ENCODE measurements at places on chromosomes 12 and 14. TPM values are rescaled to one million over a fixed set of nuclear protein-coding genes. Genes with fewer than 3 reads are reported as not detected.

DNA sequence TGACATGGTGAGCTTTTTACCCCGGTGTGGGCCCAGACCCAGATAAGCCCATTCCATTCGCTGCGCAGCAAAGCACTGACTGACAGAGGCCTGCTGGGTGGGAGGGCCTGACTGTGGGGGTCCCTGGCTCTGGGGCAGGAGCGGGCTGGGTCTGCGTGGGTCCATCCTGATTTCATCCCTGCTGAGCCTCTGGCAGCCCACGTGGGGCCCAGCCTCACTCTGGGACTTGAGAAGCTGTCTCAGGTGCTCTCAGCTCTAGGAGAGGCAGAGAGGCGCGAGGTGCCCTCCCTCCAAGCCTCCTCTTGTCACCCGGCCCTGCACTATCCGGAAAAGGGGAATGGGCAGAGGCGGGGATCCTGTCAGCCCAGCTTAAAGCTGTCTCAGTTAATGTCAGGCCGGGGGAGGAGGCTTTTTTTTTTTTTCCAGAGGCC lies 927 bp downstream of the ABCB9 start:
- H3K4me1 ChIP-seq, result peaks cover 33% of the 10 kb centered on the region
- H3K27me3 ChIP-seq, result no peaks in the 10 kb centered on the region
- no peak for DNase-seq
- H3K4me3 ChIP-seq, result no peak overlapping the region

DNA sequence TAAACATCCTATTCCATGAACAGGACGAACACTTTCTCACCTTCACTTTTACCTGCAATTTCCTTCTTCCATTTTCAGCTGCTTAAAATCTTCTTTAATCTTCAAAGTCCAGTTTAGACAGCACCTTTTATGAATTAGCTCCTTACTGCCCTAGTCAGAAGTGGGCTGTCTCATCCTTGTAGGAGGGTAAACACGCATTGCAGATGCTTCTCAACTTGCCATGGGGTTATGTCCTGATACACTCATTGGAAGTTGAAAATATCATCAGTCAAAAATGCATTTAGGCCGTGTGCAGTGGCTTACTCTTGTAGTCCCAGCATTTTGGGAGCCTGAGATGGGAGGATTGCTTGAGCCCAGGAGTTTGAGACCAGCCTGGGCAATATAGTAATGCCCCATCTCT lies 35.2 kb downstream of the HMGA2 start:
- no peaks in the 10 kb centered on the region for H3K4me1 ChIP-seq
- no peak overlapping the region for H3K27ac ChIP-seq
- H3K36me3 ChIP-seq, result no peaks in the 10 kb centered on the region
- H3K4me3 ChIP-seq, result no peak overlapping the region
- no peaks in the 10 kb centered on the region for H3K27me3 ChIP-seq

DNA sequence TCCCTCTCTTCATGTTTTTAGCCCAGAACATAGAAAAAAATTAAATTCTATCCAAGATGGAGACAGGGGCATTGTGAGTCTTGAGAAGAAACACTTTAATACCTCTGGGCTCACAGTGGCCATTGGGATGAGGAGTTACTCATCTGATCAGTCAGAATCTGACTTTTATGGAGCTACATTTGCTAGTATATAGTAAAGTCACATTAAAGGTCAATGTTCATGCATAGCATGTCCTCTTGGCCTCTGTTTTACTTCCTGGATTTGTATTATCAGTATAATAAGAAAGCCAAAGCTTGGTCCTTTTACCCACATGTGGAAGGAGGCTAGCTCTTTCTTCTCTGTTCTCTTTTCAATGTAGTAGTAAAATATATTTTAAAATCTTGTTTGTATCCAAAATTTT lies 93.6 kb upstream of the CNOT2 start:
- H3K4me3 ChIP-seq, result no peak overlapping the region
- H3K36me3 ChIP-seq, result no peaks in the 10 kb centered on the region

- H3K36me3 ChIP-seq, result no peaks in the 10 kb centered on the region
- no peak overlapping the region for H3K4me3 ChIP-seq
- H3K27ac ChIP-seq, result no peak overlapping the region
Observed at GRCh38 chr14:82060219-82060618, 526.6 kb upstream of the SEL1L start.

DNA sequence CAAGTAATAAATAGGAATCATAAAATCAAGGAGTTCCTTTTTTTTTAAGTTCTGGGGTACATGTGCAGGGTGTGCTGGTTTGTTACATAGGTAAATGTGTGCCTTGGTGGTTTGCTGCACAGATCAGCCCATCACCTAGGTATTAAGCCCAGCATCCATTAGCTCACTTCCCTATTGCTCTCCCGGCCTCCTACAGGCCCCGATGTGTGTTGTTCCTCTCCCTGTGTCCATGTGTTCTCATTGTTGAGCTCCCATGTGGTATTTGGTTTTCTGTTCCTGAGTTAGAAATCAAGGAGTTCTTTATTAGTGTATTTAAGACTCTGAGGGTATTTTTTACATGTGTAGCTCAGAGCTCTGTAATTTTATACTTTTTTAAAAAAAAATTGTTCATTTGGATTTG lies 86.0 kb downstream of the SCFD1 start:
- H3K4me3 ChIP-seq, result no peak overlapping the region
- no peaks in the 10 kb centered on the region for H3K4me1 ChIP-seq
- no peak for DNase-seq
- H3K27me3 ChIP-seq, result no peaks in the 10 kb centered on the region
- no peak overlapping the region for H3K27ac ChIP-seq

GRCh38 chr12:73341559-73342247 lies 1069.5 kb downstream of the TRHDE start:
- no peaks in the 10 kb centered on the region for H3K4me1 ChIP-seq
- no peak overlapping the region for H3K27ac ChIP-seq
- no peak for DNase-seq
- no peak overlapping the region for H3K4me3 ChIP-seq
- H3K36me3 ChIP-seq, result no peaks in the 10 kb centered on the region

GRCh38 chr14:101134851-101135433 lies 231.4 kb upstream of the RTL1 start:
- DNase-seq, result no peak
- no peak overlapping the region for H3K27ac ChIP-seq
- H3K36me3 ChIP-seq, result no peaks in the 10 kb centered on the region

GRCh38 chr12:103241184-103241583 lies 254.6 kb downstream of the C12orf42 start:
- no peaks in the 10 kb centered on the region for H3K27me3 ChIP-seq
- no peak for DNase-seq
- H3K4me3 ChIP-seq, result no peak overlapping the region
- H3K27ac ChIP-seq, result no peak overlapping the region

- no peak overlapping the region for H3K27ac ChIP-seq
- no peaks in the 10 kb centered on the region for H3K4me1 ChIP-seq
- H3K27me3 ChIP-seq, result no peaks in the 10 kb centered on the region
- no peaks in the 10 kb centered on the region for H3K36me3 ChIP-seq
- no peak overlapping the region for H3K4me3 ChIP-seq
- DNase-seq, result no peak
Observed at GRCh38 chr12:33944703-33945437, 77.4 kb upstream of the ALG10 start.

DNA sequence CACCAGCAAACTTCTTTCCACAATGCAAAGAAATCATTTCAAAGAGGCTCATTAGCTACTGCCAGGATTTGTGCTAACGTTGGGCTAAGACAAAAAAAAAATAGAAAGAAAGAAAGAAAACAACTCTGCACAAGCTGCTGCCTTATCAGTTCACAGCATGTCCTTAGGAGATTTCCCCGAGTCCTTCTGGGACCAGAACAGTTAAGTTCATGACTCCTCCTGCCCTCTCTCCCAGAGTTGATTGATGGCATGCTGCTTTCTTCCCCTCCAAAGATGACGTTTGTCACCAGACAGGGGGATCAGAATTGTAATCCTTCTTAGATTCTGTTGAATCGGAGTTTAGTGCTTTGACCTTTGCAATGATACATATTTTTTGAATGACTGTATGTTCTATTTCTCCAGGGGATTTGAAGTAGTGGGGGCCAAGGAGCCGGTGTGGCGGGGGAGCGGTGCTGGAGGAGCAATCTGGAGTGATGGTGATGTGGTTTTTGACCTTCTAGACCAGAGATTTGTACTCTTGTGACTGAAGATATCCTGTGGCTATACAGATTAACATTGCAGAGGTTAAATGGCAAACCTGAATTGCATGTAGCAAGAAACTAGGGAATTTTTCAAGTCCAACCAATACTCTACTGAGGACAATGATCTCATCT lies 409.2 kb upstream of the TMPO start:
- no peak for DNase-seq
- H3K27me3 ChIP-seq, result no peaks in the 10 kb centered on the region
- H3K4me1 ChIP-seq, result no peaks in the 10 kb centered on the region
- H3K4me3 ChIP-seq, result no peak overlapping the region

- H3K27ac ChIP-seq, result no peak overlapping the region
- no peak for DNase-seq
- H3K36me3 ChIP-seq, result no peaks in the 10 kb centered on the region
- no peaks in the 10 kb centered on the region for H3K27me3 ChIP-seq
Observed at GRCh38 chr12:128840862-128841468, 12.3 kb upstream of the GLT1D1 start.

GRCh38 chr12:26614011-26614616 lies 218.9 kb downstream of the ITPR2 start:
- no peaks in the 10 kb centered on the region for H3K4me1 ChIP-seq
- H3K4me3 ChIP-seq, result no peak overlapping the region

DNA sequence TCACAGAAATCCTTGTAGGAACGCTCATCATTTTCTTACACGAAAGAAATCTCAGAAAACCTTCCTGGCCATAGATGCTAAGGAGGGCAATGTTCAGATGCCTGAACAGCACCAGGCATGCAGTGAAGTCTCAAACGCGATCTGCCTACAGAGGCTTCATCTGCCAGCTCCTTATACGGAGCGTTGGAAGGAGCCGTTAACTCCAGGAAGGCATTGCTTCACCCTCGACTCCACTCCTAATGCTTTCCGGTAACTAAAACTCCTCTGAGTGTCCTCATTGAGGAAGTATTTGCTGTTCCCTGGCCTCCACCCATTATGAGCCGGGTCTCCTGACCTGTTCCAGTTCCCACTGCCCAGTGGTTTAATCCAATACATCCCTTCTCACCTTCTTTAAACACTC lies 502.7 kb downstream of the BCL11B start:
- H3K27me3 ChIP-seq, result no peaks in the 10 kb centered on the region
- H3K36me3 ChIP-seq, result no peaks in the 10 kb centered on the region
- H3K27ac ChIP-seq, result no peak overlapping the region
- H3K4me1 ChIP-seq, result no peaks in the 10 kb centered on the region
- no peak overlapping the region for H3K4me3 ChIP-seq
- no peak for DNase-seq

DNA sequence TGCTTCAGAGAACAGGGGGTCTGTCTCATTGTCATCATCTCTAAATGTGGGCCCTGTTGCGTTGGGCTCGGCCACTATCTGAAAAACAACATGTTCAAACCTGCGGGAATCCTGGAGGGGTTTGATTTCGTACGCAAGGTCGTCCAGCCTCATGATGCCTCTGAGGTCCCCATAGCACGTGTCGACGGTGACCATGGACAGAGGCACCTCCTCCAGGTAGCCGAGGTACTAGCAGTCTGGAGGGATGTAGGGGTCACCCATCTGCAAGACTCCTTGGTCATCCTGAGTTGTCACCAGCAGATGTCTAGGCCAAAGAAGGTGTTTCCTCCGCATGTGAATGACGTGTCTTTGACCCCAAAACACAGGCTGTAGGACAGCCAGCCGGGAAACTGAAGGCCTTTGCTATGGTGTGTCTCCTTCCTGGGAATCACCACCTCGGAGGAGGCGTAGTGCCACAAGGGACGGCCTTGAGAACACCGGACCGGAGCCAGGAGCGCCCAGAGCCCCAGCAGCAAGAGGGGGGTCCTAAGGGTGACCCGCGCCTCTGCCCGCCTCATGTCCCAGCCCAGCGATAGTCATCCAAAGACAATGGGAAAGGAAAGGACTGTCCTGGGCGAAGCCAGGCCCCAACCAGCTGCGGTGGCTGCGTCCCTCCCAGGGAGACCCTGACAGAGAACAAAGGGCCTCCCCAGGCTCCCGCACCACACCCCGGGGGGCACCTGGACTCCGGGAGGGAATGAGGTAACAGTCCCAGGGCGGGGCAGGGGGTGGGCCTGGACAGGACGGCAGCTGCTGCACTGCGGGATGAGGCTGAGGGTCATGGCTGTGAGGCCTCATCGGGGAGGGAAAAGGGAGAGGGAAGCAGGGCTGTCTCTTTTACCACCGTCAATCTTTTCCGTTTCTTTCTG lies 445.5 kb downstream of the TMEM121 start:
- DNase-seq, result no peak
- H3K36me3 ChIP-seq, result no peaks in the 10 kb centered on the region
- H3K27me3 ChIP-seq, result no peaks in the 10 kb centered on the region
- H3K4me1 ChIP-seq, result no peaks in the 10 kb centered on the region

DNA sequence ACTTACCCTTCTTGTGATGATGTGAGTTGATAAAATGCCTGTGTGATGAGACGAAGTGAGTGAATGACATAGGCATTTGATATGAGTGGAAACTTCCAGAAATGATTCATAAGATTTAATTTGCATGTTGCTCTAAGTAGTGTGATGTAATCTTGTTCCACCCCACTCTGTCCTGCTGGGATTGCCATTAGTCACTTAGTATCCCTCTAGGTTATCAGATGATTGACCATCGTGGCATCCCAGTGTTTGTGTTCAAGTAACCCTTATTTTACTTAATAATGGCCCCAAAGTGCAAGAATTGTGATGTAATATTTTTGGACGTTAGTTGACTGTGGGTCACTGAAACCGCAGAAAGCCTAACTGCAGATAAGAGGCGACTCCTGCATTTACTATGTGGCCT lies 214.4 kb upstream of the DIO2 start:
- no peaks in the 10 kb centered on the region for H3K27me3 ChIP-seq
- no peaks in the 10 kb centered on the region for H3K36me3 ChIP-seq
- H3K4me1 ChIP-seq, result no peaks in the 10 kb centered on the region
- H3K27ac ChIP-seq, result no peak overlapping the region

GRCh38 chr12:101642115-101643067 lies 47.6 kb downstream of the MYBPC1 start:
- no peaks in the 10 kb centered on the region for H3K36me3 ChIP-seq
- DNase-seq, result peak; percentile 18
- H3K27ac ChIP-seq, result no peak overlapping the region
- H3K4me1 ChIP-seq, result no peaks in the 10 kb centered on the region
- H3K27me3 ChIP-seq, result peaks cover 14% of the 10 kb centered on the region

DNA sequence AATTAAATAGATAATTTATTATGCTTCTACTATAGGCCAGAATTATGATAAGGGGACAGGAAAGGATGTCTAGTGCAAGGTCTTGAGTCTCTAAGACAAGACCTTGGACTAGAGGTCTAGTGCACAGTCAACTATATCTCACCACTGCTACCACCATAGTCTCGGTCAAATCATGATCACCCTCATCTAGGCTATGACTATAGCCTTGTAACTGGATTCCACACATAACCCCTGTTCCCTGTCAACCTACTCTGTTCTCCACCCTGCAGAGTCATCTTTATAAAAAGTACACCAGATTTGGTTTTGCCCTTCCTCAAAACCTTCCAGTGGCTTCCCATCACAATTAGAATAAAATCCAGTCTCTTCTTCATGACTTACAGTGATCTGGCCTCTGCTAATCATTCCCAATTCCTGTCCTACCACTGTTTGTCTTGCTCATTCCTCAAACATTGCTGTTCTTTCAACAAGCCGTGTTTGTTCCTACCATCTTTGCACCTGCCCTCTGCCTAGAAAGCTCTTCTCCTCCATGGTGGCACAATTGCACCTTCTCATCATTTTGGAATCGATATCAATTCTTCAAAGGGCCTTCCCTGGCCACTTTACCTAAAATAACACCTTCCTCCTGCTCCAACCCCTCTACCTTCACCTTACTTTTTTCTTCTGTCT lies 169.4 kb downstream of the FOXN3 start:
- H3K36me3 ChIP-seq, result no peaks in the 10 kb centered on the region
- H3K4me1 ChIP-seq, result no peaks in the 10 kb centered on the region
- H3K4me3 ChIP-seq, result no peak overlapping the region

Gene DENND5B
- total RNA-seq, result 25.1 TPM

Gene GALNT16
- total RNA-seq, result 11.3 TPM

Gene RPGRIP1
- total RNA-seq, result not detected

Gene JAG2
- total RNA-seq, result 29.9 TPM

Gene FAM186B
- not detected for total RNA-seq

Gene PMCH
- total RNA-seq, result not detected

Gene CLEC4A
- total RNA-seq, result 5.1 TPM

Gene LMO3
- 9.2 TPM for total RNA-seq

Gene POLE
- 204 TPM for total RNA-seq

Measured in transverse colon (tissue), 4 donors.